Calu3 (cell line): ENCODE measurements at places on chromosomes 7 and 10. TPM values are rescaled to one million over a fixed set of nuclear protein-coding genes. Genes with fewer than 3 reads are reported as not detected.

DNA sequence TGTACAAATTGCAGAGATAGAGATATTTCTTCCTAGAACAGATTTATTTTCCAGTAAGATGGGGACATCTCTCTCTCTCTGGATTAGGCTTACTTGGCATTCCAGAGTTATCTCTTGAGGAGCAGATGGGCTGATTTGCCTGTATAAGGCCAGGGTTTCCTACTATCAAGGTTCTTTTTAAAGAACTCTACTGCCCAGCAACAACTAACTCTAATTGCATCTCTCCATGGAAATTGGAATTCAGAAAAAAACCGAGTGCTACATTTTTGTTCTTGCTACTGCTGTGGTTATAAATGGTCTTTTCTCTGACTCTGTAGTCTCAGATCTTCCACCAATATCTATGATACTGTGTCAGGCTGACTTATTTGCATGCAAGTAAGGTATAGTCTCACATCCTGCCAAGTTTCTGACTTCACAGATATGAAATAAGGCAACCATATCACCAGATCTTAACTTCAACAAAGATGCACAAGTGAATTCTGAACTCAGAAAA lies 161.1 kb downstream of the CRPPA start:
- DNase-seq: no peak
- H3K27me3 ChIP-seq: no peaks in the 10 kb centered on the region
- no peak overlapping the region for H3K4me3 ChIP-seq
- no peaks in the 10 kb centered on the region for H3K36me3 ChIP-seq

DNA sequence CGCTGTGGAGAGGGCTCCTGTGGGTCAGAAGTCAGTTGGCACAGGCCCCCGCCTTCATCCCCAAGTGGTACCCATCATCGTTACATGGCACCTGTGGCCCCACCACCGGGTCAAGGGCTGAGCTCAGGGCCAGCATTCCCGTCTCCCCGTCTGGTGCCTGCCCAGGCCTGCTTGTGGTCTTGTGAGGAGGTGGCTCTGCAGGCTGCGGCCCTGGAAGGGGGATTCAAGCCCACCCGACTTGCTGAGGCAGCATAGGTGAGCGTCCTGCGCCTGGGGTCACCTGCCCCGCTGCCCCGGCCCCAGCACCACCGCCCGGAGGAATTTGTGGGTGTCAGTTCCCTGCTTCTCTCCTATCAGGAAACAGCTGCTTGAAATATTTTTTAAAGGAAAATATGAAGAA lies 53.0 kb upstream of the EN2 start:
- peaks cover 8% of the 10 kb centered on the region for H3K4me1 ChIP-seq
- H3K4me3 ChIP-seq: no peak overlapping the region
- no peak overlapping the region for H3K27ac ChIP-seq

DNA sequence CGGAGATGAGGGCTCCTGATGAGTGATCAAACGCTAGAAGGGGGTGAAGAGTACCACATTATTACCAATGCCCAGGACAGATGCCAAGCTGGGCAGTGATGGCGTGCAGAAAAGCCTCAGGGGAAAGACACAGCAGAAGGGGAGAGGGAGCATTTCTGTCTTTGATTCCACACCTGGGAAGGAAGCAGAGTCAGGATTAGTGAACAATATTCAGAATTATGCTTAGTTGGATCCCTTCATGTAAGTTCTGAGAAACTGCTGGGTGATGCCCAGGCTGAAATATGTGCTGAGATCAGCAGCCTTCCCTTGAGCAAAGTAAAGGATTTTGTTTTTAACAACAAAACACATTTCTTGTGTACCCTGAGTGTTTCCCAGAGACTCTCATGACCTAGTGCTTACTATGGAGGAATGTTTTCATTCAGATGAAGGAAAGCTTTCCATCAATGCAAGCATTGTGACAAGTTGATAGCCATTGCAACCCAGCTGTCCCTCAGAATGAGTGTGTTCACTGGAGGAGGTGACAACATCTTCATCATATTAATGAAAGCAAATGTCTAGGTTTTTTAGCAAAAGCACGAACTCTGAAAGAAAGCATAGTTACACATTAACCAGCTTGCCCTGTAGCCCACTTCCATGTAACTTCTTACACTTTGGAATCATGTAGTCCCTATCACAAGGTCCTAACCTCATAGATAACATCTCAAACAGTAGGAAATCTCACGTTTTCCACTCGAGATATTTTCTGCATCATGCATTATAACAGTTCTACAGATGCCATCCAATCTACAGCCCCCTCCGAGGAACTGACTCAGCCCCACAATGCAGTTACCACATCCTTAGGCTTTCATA lies 23.8 kb upstream of the AKR1C1 start:
- H3K4me1 ChIP-seq: peaks cover 55% of the 10 kb centered on the region
- H3K27ac ChIP-seq: no peak overlapping the region
- no peak for DNase-seq
- H3K4me3 ChIP-seq: no peak overlapping the region
- no peaks in the 10 kb centered on the region for H3K27me3 ChIP-seq

DNA sequence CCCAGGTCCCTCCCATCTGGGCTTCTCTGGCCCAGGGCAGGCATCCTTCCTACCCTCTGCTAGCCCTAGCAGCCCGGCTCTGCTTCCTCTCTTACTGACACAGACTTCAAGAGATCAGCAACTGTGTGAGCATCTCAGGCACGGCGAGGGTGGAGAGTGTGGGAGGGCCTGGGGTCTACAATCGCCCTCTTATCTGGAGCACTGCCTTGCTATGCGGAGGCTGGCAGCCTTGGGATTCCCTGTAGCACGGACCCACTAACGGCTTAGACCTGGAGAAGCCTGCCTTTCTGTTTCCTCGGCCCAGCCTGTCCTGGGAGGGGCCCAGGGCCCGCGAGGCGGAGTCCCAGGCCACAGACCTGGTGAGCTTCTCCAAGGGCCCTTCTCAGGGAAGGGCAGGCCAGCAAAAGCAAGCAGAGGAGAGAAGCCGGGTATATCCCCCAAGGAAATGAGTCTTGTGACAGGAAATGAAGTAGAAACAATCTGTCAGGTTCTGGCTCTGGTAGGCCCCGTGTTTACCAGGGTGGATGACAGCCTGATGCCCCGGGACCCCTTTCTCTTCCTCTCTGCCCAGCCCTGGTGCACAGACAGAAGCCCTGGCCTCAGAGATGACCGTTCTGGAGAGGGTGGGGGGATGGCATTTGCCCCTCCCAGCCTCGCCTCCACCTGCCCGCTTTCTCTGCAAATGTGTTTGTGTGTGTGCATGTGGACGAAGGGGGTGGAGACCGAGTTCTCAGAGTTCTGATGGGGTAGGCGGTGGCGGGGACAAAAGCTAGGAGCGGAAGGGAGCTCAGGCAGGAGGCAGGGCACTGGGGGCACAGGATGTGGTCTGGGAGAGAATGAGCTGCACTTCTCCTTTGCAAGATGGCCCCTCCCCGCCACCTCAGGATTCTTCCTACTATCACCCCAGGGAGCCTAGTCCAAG lies 2.5 kb downstream of the LRCH4 start:
- H3K27me3 ChIP-seq: no peaks in the 10 kb centered on the region
- peaks cover 25% of the 10 kb centered on the region for H3K36me3 ChIP-seq
- H3K4me1 ChIP-seq: peaks cover 14% of the 10 kb centered on the region
- peak overlapping the region; percentile 91 for H3K4me3 ChIP-seq
- DNase-seq: no peak
- no peak overlapping the region for H3K27ac ChIP-seq

DNA sequence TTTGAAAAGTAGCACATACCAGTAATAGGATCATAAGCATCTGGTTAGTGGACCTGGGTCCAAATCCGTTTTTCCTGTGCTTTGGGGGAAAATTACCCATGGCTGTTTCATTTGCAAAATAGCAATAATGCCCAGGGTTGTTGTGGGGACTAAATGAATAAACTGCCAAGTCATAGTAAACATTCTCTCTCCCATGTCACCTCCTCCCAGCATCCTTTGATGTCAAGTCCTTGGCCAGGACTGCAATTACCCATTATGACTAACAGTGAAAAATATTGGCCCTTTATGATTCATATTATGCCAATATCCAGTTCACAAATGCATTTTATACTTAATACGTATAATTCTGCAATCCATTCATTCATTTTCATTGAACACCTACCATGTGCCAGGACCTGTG lies 23.0 kb downstream of the TOMM7 start:
- H3K27me3 ChIP-seq: no peaks in the 10 kb centered on the region
- no peak overlapping the region for H3K4me3 ChIP-seq
- H3K36me3 ChIP-seq: no peaks in the 10 kb centered on the region
- H3K27ac ChIP-seq: no peak overlapping the region

GRCh38 chr10:132450466-132450824 lies 53.4 kb downstream of the PWWP2B start:
- peaks cover 4% of the 10 kb centered on the region for H3K36me3 ChIP-seq
- no peak for DNase-seq
- H3K27me3 ChIP-seq: no peaks in the 10 kb centered on the region
- no peak overlapping the region for H3K27ac ChIP-seq

GRCh38 chr10:31515116-31515515 lies 196.1 kb downstream of the ZEB1 start:
- no peak for DNase-seq
- H3K27ac ChIP-seq: no peak overlapping the region
- no peaks in the 10 kb centered on the region for H3K4me1 ChIP-seq
- H3K4me3 ChIP-seq: no peak overlapping the region
- H3K27me3 ChIP-seq: no peaks in the 10 kb centered on the region

CRHR2 gene
- total RNA-seq: not detected in 2 replicates

MYH16 gene
- 0.61 and 0.97 TPM in 2 replicates for total RNA-seq
